ENCODE measurements at places on chromosomes 4 and X.

- DNase-seq = no peak
Observed at GRCh38 chr4:121148000-121148399, 16.1 kb downstream of the TNIP3 start.

- no peak for DNase-seq
Observed at GRCh38 chrX:72079607-72080006, 52.1 kb downstream of the RTL5 start.

DNA sequence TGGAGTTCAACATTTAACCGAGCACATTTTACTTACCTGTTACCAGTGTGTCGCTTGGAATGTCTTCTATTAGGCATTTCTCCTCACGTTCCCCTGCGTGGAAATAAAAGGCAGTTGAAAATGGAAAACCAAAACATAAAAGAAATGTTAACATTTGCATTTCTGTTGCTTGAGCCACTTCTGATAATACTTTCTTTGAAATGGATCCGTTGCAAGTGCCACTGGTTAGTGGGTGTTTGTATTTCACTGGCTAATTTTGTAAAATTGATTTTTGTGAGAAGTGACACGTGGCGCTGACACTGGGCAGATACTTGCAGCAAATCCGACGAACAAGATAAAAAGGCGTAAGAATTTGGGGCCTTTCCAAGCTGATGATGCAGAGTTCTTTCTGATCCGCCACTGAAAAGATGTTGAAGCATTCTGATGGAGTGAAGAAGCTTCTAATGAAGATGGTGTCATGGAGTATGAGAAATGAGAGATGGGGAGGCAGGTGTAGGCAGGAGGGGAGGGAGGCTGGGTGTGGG, 18.8 kb downstream of the SPON2 start:
- DNase-seq = no peak

DNA sequence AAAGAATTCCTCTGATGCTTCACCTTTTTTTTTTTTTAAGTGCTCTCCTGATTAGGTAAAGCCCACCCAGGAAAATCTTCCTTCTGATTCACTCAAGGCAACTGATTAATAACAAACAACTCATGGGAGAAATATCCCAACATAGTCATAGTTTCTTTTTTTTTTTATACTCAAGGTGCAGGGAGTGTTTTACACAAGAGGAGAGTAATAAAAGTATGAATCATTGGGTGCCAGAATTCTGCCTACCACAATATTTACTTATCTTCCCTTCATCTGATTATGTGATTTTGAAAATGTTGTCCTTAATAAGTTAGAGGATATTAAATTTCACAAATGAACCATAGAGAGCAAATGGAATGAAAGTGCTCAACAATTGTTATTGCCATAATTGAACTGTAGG, 329.9 kb downstream of the TECRL start:
- no peak for DNase-seq

DNA sequence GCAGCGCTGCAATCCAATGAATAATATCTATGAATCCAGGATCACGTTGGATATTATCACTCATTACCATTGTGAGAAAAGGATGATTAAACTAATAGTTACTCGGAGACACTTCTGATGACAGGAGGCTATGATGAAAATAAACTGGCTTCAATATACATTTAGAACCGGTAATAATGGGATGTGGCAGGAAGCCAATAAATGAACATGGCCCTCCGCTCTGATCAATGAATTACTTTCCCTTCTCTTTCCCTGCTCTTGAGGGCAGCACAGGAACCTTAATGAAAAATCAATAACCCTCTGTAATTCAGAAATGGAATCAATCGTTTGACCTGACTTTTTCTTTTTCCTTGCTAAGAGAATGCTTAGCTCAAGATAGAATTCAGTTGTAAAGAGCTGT, 103.9 kb upstream of the PAQR3 start:
- DNase-seq = no peak
